ENCODE measurements at places on chromosomes 11 and 22.
A peak's percentile ranks its signal among the peaks of the same experiment; 100 is the strongest.

DNA sequence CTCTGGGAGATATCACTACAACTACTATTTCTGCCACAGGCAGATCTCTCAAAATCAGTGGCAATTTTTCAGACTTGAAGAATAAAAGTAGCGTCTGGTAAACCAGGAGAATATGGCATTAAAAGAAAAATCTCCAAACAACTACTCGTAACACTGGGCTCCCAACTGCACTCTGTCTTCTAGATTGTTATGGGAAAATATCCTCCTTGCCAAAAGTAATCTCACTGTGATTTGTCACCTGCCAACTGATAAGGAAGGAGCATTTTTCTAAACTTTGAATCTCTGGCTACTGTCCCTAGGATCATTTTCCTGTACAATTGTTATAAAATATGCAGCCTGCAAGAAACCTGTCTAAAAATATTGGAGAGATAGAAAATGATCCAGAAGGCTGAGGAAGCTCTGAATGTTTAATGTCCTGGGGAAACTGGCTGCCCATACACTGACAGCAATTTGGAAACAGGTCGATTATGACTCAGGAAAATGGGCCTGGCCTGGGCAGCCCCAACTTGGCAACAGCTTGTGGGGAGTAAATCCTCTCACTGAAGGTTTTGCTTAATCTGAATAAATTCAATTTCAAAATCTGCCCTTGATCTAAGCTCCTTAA, 90.5 kb upstream of the DBX1 start:
- no peak for DNase-seq

DNA sequence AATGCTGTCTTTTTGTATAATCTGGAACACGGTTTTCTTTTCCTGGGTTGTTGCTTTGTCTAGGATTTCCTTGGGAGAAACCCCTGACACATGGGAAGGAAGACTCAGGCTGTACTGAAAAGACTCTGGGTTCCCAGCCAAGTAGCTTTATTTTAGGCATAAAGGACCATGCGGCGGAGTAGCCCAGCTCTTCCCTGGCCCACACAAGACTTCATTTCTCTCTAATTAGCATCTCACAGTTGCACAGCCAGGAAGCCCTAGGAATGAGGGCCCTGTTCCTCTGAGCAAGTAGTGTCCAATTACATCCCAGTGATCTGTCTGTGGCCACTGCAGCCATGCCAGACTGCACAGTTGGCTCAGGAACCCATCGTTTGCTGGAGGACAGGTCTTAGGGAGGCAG, 319.5 kb downstream of the TENM4 start:
- no peak for DNase-seq

- DNase-seq, result no peak
Measured at GRCh38 chr22:46054091-46055073, 77.4 kb upstream of the WNT7B start.

- no peak for DNase-seq
Measured at GRCh38 chr11:132024587-132025295, 654.3 kb downstream of the NTM start.

DNA sequence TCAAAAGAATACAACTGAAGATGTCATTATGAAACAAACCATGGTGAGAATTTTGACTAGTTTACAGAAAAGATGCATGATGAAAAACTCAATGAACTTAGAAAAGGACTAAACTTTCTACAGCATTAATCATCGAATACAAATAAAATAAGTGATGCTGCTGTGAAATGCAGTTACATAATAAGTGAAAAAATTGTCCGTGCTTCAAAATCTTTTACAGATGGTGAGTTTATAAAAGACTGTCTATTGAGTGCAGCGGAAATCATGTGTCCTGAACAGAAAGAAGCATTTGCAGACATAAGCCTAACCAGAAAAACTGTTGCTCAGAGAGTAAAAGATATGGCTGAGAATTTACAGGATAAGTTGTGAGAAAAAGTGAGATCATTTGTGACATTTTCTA, 33.8 kb downstream of the NEAT1 start:
- no peak for DNase-seq

GRCh38 chr11:65426839-65427690, 4.5 kb downstream of the NEAT1 start:
- no peak for DNase-seq

DNA sequence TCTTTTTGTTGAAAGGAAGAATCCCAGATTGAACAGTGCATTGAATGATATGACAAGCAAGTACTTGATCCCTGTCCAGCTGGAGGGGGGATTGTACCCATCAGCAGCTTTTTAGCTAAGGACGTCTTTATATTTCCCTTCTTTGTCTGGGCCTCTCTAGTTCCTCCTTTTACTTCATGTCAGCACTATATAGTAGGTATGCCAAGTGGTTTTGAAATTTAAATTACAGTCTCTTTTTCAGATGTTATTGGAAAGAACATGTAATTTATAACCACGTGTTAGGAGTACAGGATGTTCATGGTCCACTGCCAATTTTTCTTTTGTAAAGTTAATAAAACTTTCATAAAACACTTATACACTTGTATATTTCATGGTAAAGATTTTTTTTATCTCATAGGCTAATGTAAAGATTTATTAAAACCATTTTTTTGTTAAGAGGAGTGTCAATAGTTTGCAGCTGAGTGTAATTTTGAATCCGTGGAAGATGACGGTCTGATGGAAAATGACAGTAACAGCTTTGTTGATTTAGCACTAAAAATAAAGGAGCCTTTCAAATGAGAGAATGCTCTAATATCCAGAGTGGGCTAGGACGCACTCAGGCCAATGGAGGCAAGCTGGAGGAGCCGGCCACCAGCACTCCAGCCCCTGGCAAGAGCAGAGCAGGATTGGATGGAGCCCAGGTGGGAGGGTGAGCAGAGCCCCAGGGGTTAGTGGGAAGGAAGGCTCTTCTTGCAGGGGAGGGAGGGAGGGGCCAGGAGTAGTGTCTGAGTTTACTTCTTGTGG, 488.3 kb downstream of the INSC start:
- no peak for DNase-seq

DNA sequence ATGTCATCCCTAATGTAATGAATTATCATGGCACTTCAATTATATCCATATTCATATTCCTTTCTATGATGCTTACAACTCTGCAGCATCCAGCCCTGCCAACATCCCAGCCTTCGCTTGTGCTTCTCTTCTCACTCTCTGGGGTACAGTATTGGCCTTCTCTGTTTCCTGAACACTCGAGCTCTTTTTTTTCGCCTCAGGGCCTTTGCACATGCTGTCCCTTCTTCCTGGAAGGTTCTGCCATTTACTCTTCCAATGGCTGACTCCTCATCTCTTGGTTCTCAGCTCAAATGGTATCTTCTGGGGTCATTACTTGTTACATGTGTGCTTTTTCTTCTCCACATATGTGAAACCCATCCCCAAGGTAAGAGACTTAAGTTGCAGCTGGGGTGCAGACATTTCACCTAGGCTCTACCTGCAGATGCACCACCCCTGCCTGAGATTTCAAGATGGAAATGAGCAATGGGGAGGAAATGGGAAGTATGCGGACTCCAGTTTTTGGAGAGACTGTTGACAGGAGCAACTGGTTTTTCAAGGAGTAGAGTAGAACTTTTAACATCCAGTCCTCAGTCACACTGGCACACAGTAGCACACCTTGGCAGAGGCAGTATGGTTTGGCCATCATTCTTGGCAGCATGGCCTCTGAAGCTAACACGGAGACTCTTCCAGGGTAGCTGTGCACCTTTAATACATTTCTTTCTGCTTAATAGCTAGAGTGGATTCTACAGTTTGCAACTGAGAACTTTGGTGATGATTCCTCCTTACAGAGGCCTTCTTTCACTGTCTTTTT, 42.4 kb upstream of the DMC1 start:
- DNase-seq, result no peak

- DNase-seq, result peak; percentile 32
Measured at GRCh38 chr22:41524809-41525449, 19.3 kb downstream of the POLR3H start.

- DNase-seq, result no peak
Measured at GRCh38 chr11:18203723-18204122, 31.1 kb downstream of the MRGPRX4 start.

GRCh38 chr22:42856179-42856864, 751 bp downstream of the ARFGAP3 start:
- DNase-seq, result peak; percentile 40

DNA sequence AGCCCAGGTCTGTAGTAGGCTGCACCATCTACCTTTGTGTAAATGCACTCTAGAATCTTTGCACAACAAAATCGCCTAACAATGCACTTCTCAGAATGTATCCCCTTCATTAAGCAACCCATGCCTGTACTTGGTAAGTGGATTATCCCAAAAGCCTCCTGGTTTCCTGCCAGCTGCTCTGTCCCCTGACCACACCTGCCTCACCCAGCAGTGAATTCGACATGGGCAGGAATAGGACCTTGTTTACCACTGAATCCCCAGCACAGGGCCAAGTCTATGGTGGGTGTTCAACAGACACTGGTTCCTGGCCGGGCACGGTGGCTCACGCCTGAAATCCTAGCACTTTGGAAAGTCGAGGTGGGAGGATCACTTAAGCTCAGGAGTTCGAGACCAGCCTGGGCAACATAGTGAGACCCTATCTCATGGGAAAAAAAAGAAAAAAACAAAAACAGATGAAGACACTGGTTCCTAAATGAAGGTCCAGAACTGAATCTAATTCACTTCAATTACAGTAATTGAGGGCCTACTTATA, 5.1 kb upstream of the SYCE3 start:
- no peak for DNase-seq

DNA sequence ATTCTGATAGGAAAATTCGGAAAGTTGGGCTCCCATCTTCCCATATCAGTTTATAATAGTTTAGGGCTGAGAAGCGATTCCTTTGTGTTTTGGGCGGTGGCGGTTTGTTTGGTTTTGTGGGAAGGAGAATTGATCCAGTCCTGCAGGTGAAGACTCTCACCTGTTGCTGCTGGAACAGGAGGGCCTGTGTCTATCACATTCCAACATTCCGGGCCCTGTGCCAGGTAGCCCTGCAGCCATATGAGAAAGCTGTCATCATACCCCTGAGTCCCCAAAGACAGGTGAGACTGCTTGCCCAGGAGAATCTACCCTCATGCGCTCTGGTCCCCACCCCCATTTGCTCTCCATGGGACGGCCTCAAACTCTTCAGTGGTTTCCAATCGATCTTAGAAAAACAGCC, 62.1 kb downstream of the TRAF6 start:
- DNase-seq, result no peak

GRCh38 chr11:106619320-106619990, 398.8 kb downstream of the GUCY1A2 start:
- DNase-seq, result no peak

- DNase-seq, result no peak
Measured at GRCh38 chr11:77299528-77299993, 1.9 kb downstream of the GDPD4 start.

- DNase-seq, result no peak
Measured at GRCh38 chr11:87322568-87322967, 284.8 kb downstream of the TMEM135 start.

DNA sequence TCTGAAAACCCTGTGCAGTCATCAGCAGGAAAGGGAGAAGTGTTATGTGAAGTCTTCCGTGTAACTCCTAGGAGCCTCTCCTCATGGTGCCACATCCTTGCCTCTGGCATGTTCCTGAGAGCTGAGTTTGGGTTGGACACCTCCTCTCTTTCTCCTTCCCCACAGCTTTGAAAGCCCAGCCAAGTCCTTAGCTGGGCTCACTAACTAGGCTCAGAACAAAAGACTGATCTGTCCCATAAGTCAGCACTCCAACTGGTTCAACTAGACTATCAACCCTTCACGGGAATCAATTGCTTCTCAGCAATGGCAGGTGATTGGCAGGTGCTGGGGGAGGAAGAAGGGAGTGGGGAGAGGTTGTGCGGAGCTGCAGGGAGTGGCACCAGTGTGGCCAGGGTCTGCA, 509.9 kb upstream of the B3GAT1 start:
- DNase-seq, result no peak

- DNase-seq, result no peak
Measured at GRCh38 chr11:64444838-64445441, 86.0 kb downstream of the RPS6KA4 start.

DNA sequence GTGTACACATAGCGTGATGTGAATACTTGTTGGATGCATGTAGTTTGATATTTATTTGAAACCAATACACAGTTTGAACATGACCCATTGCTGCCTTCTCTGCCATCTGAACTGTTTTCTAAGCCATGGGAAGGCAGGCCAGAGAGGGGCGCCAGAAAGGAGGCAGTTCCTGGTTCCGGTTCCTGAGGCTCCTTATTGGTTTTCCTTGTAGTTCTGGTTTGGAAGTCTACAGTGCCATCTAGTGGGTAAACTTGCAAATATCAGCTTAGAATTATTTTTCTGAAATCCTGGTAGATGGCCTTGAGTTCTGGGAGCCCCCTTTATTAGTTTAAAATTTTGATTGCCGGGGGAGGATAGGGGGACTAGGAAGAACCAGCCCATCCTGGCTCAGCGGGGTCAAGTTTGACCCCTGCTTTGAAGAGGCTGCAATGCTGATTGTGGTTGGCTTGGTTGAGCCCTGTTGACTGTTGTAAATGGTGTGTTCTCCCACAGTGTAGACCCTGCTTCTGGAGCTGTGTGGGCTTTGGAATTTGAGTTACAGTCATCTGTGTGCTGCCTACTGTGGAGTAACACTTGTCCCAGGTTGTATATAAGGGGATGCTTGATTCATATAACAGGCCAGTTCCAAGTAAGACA, 48.4 kb downstream of the GRAMD1B start:
- DNase-seq, result no peak

DNA sequence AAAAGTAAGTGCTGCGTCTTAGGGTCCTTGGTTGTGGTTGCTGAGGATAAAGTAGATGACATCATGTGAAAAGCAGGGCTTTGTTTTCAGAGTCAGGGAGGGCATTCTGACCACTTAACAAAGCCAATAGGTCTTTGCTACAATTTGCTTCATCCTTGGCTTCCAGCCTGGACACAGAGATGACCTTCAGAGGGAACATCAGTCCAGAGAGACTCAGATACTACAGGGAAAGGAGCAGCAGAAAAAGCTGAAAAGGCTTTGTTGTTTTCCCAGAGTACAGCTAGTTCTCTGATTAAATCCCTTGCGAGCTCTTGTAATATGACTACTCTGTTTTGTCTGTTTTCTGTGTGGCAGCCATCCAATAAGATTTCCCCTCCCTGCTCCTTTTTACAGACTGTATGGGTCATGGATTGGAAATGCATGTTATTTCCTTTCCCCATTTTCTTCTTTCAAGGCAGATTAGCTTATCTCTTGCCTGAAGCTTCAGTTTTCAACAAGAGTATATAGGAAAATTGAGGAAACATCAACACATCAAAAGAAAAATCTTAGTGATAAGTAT, 31.9 kb downstream of the ATG13 start:
- no peak for DNase-seq

All from stimulated activated CD8-positive, alpha-beta memory T cell treated with anti-CD3 and anti-CD28 coated beads, Interleukin-2, amount 100 ng/mL, for 48 hours (primary cell).